ENCODE measurements at places on chromosomes 11 and 22.

- no peak for DNase-seq
Measured at GRCh38 chr11:118988280-118988679, 9.7 kb upstream of the CENATAC start.

DNA sequence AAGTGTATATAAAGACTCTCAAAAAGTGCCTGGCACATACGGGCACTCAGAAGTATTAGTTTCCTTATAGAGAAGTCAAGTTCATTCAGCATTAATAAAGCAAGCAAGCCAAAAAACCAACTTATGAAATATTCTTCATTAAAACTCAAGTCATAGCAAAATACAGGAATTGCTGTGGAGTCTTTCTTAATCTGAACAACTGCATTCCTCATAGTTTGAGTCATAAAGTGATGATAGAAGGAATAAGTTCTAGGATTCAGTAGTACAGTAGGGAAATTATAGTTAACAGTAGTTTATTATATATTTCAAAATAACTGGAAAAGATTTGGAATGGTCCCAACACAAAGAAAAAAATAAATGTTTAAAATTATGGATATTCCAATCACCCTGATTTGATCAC lies 200.3 kb downstream of the C11orf91 start:
- DNase-seq: no peak

DNA sequence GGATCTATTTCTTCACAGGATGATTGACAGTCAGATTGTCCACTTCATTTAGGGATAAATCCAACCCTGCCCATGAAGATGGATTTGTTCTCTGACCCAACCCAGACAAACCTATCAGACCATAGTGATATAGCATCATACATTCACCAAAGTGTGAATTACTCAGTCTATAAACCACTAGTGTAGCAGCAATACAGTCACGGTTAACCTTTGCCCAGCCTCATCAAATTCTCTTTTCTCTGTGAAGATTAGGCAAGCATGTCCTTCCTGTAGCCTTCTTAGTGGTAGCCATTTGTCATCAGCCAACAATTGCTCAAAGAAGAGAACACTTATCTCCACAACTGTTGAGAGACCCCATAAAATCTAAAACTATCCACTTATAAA lies 14.4 kb upstream of the BIRC2 start:
- no peak for DNase-seq

DNA sequence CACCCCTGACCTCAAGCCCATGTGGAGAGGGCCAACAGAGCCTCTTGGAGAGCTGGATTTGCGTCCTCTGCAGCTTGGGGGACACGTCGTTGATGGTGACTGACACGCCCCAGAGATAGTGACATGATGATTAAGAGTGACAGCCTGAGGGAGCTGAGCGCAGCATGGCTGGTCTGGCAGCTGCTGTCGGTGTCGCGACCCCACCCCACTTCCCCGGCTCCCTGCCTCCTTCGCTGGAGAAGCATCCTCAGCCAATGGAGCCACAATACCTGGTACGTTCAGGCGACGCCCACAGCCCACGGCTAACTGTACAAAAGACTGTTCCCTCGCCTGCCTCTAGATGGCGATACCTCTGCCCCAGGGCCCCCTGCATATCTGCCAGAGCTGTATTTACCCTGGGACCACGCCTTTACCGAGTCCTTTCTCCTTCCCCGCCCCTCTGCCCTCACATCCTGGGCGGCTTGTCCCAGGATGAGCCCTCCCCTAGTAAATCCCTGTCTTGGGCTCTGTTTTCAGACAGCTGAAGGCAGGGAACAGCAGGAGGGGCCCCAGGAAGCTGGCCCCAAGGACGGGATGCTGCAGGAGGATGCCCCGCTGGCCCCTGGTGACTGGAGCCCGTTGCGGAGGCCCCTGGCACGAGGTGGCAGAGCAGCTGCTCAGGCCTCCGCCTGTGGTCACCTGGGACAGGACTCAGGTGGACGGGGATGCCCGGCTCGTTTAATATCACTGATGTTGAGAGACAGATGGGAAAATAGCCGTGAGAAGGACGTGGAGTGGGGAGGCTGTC lies 90.6 kb downstream of the RPS6KA4 start:
- peak; percentile 40 for DNase-seq

- no peak for DNase-seq
Measured at GRCh38 chr11:123122852-123123251, 60.9 kb upstream of the HSPA8 start.

DNA sequence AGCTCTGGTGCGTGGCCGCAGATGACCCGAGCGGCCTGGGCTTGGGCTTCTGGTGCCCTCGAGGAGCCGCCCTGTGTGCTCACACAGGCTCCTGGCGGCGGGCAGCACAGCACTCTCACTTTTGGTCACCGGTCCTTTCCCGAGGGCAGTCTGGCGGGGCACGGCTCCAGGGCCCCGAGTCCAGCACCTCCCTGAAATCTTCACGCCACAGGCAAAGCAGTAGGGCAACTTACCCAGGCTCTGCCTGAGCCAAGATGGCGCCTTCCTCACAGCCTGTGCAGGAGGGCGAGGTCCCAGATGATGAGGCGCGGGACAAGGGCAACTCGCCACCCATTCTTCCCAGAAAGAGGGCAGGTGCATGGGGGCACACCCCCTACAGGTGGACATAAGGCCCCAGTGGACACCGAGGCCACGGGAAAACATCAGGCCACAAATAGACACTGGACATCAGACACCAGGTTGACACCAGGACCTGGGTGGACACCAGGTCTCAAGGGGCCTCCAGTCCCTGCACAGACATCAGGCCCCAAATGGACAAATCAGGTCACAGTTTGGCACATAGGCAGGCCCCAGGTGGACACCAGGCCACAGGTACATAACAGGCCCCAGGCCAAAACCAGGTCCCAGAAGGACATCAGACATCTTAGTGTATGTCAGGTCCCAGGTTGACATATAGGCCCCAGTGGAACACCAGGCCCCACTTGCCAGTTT lies 57.6 kb upstream of the SEPTIN5 start:
- no peak for DNase-seq

- no peak for DNase-seq
Measured at GRCh38 chr11:102900346-102900745, 25.6 kb upstream of the MMP12 start.

DNA sequence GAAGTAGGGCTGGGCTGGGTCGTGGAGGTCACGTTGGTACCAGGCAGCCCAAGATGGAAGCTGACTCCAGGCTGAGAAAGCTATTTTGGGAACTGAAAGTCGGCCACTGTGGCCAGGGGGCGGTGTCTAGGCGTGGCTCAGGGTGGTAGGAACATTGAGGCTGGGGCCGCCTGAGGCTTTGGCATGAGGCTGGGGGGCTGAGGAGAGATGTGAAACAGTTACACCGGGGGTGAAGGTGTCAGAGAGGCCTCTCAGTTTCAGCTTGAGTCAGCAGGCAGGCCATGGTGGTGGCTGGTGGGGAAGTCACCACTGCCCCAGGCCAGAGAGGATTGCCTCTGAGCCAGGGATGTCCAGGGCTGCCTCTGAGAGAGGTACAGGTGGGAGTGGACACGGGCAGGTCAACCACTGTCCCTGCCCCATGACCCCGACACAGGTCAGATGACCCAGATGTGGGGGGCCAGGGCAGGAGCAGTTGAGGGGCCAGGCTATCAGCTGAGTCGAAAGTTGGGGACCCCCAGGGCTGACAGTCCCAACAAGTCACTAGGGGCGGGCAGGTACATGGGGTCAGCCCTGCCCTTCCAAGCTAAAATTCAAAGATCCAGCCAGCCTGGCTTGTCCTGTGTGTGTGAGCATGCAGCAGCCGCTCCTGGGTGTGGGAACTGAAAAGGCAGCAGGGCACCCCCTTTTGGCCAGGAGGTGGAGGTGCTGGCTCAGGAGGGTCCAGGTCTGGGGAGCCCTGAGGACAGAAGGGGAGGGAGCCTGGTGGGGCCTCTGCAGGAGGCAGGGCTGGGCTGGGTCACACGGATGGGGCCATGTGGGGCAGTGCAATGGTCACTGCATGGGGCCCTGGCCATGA lies 7.2 kb downstream of the KCNK7 start:
- no peak for DNase-seq

- DNase-seq: no peak
Measured at GRCh38 chr11:115518983-115519628, 14.9 kb upstream of the CADM1 start.

DNA sequence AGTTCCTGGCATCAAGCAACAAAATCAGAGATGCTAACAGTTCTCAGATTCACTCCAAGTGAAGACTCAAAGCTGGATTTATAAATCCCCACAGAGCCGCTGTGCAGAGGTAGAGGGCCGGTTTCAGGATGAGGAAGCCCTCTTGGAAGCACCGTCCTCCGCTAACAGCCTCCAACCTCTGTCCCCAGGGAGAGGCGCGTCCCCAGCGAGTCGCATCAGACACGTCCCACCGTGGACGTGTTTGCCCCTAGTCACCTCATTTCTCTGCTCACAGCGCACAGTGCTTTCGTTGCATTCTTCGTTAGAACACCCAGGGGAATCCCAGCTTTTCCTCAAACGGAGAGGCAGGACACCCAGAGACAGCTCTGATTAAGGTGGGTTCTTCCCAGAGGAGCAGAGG lies 642.9 kb downstream of the BRD1 start:
- DNase-seq: no peak

DNA sequence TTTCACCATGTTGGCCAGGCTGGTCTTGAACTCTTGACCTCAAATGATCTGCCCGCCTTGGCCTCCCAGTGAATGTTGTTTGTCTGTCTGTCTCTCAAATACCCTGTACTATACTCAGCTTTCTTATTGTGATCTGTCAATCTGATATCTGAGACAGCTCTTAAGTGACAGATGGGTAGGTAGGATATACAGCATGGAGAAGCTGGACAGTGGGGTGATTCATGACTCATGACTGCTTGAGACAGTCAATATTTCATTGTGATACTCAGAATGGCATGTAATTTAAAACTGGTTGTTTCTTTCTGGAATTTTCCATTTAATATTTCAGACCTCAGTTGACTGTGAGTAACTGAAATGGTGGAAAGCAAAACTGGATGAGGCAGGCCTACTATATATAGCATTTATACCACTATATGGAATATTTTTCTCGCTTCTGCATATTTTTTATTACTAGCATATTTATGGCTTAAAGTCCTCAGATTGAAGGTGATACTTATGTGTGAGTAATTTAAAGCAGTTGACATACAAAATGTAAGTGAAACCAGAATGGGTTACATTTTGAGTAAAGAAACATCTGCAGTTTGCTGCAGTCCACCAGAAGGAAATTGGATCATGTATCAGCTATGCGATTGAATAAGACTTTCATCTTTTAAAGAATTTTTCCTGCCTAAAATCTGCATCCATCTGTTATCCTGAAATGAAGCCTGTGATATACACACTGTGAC lies 22.3 kb downstream of the ARHGAP42 start:
- DNase-seq: peak; percentile 35

Measured in NCI-H524 treated with DMSO at 0.1 percent for 48 hours (cell line).